ENCODE measurements at places on chromosomes 7 and 10.

DNA sequence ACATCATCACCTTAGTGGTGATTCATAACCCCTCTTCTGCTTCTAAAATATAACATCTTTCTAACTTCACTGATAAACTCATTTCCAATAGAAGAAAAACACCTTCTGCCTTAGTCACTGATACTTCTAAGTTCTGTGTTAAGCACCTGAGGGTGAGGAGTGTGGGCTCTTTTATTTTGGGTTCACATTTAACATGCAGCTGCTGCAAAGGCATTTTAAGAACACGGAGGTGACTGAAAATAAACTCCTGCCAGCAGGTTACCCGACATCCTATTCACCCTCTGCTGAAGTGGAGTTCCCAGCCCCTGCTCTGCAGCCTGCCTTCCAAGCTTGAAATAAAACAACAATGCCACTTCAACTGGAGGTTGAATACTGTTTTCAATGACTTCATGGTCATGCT is 202.9 kb upstream of the PLXNA4 start:
- no peak for DNase-seq

DNA sequence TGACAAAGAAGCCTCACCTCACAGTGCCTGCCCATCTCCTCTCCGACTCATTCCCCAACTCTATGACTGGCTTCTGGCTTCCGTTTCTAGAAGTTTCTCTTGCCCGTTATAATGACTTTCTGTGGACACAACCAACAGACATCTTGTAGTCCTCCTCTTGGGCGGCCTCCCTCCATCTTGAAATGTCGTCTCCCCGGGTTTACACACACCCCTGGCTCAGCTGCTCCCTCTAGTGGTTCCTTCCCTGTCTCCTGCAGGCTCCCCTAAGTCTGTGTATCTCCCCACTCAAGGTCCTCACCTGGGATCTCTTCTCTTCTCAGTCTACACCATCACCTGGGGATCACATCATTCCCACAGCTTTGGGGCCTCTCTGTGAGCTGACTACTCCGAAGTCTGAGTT is 123.4 kb upstream of the NEBL start:
- DNase-seq: no peak

- DNase-seq: no peak
These were observed 15.1 kb upstream of the ATE1 start for GRCh38 chr10:121942749-121943416.

- DNase-seq: no peak
These were observed 136.2 kb upstream of the TMEM106B start for GRCh38 chr7:12074889-12075288.

- no peak for DNase-seq
These were observed 116.0 kb upstream of the ANKRD1 start for GRCh38 chr10:91036807-91037411.

DNA sequence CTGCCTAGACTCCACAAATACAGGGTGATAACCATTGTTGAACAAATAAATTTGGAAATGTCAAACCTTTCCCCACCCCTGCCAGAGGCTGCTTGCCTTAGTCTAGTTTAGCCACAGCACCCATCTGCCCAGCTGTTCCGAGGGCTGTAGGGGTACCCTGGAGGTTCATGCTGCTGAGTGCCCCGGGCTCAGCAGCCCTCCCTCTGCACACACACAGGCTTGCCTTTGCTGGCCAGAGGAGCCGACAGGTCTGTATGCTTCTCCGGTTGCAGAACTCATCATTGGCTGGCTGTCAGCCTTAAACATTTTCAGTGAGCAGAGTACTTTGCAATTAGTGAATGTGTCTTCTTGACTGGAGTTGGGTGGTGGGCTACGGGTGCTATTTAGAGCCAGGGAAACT is 122.9 kb downstream of the NRF1 start:
- DNase-seq: no peak

GRCh38 chr7:5646846-5647245 is 134.6 kb downstream of the RNF216 start:
- DNase-seq: no peak

- no peak for DNase-seq
These were observed 1153.3 kb downstream of the SORCS1 start for GRCh38 chr10:106011250-106011649.

- DNase-seq: no peak
These were observed 19.7 kb upstream of the HGF start for GRCh38 chr7:81789406-81790119.

GRCh38 chr10:10094691-10095090 is 923.0 kb upstream of the CELF2 start:
- DNase-seq: no peak

DNA sequence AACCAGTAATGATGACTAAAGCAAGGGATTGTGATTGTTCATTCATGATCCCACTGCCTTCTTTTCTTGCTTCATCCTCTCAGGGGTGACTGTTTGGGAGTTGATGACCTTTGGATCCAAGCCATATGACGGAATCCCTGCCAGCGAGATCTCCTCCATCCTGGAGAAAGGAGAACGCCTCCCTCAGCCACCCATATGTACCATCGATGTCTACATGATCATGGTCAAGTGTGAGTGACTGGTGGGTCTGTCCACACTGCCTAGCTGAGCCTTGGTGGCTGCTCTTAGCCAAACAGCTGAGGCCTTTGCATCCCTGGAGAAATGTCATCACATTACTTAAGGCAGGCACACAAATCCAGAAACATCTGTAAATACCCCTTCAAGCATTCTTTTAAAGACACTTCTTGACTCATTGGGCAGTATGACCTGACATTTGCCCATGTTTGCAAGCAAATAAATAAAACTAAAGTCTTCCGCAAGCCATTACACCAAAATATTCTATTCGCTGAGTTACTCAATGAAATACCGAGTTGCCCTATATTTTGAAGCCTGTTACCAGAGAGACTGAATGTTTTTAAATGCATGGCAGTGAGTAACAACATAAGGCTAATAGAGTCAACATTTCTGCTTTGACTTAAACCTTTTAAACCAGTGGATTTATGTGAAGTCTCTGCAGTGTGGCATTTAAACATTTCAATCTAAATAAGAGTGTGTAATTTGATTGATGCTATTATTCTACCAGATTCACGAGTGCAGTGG is 166.3 kb upstream of the LANCL2 start:
- DNase-seq: no peak

- DNase-seq: no peak
These were observed 193.1 kb upstream of the SEMA3C start for GRCh38 chr7:81111781-81112540.

DNA sequence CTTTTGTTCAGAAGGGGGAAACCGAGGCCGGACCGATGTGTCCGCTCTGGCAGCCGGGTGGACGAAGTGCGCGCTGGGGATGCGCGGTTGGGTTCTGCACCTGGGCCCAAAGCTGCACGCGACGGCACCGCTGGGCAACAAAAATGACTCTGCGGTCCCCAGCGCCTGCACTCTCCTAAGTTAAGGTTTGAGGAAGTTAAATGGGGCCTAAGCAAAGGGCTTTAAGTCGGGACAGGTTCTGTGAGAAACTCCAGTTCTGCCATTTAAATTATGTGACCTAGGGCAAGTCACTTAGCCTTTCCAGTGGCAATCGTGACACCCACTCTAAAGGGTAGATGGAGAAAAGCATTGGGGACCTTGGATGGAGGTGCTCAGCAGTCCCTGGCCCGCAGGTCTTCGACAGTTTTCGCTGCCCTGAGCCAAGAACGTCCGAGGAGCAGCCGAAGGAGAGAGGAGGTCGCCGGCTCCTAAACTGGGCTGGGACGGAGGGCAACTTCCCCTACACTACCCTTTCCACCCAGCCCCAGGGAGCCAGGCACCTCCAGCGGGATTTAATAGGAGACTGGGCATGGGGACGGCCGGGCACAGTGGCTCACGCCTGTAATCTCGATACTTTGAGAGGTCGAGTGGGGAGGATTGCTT is 534 bp upstream of the ACBD5 start:
- DNase-seq: no peak

DNA sequence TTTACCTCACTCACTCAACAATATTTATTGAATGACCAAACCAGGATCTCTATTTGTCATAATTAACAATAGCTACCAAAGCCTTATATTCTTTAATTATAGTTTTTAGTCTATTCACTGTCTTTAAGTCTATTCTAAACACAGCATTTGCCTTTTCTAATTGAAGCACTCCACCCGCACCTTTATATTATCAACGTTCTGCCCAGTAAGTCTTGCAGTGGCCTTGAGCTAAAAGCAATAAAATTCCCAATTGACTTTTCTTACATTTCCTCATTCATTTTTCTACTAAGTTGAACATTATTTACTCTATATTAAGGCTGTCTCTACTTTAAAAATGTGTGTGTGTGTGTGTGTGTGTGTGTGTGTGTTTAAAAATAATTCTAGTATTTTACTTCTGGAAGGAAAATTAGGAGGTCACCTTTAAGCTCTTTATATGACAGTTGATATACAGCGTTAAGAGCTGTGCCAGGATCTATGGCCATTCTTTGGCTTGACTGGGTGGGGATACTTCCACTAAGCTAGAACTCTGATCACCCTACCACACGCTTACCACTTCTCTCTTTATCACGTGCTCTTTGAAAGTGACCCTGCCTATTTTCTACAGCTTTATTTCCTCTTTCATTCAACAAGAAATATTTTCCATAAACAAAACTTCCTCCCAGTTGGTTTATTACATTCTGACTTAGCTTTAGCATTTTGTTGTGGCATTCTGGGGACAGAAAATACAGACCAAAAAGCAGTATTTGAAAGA is 8.8 kb downstream of the PAPSS2 start:
- no peak for DNase-seq

DNA sequence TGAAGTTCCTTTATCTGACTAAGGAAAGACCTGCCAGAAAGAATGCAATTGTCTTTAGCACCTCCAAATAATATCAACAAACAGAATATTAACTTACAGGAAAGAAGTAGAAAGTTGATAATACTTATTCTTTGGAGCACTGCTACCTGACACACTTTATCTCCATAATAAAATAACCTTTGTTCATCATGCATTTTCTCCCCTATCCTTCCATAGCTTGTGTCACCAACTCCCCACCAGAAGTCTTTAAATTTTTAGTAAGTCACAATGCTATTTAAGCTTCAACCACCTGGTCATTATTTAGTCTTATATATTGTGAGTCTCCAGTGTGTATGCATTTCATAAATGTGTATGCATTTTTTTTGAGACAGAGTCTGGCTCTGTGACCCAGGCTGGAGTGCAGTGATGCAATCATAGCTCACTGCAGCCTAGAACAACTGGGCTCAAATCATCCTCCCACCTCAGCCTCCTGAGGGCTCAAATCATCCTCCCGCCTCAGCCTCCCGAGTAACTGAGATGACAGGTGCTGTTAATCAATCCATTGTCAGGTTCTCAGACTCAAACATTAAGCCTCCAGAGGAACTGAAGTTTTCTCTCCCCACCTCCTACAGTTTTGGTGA is 7.3 kb upstream of the CYP3A43 start:
- DNase-seq: no peak

Data from CD4-positive, alpha-beta T cell (primary cell).